ENCODE measurements at places on chromosomes 16 and 17. TPM values are rescaled to one million over a fixed set of nuclear protein-coding genes. Genes with fewer than 3 reads are reported as not detected.
A peak's percentile ranks its signal among the peaks of the same experiment; 100 is the strongest.

Gene MYH3
- total RNA-seq, result not detected

Gene RUNDC3A
- 0.23 TPM for total RNA-seq

Gene PRR35
- total RNA-seq, result not detected

Gene LYRM1
- 37.9 TPM for total RNA-seq

Gene GPR139
- total RNA-seq, result not detected

Gene HS3ST4
- total RNA-seq, result 0.35 TPM

Gene IFI35
- 5.9 TPM for total RNA-seq

Gene EPOP
- total RNA-seq, result 2.5 TPM

DNA sequence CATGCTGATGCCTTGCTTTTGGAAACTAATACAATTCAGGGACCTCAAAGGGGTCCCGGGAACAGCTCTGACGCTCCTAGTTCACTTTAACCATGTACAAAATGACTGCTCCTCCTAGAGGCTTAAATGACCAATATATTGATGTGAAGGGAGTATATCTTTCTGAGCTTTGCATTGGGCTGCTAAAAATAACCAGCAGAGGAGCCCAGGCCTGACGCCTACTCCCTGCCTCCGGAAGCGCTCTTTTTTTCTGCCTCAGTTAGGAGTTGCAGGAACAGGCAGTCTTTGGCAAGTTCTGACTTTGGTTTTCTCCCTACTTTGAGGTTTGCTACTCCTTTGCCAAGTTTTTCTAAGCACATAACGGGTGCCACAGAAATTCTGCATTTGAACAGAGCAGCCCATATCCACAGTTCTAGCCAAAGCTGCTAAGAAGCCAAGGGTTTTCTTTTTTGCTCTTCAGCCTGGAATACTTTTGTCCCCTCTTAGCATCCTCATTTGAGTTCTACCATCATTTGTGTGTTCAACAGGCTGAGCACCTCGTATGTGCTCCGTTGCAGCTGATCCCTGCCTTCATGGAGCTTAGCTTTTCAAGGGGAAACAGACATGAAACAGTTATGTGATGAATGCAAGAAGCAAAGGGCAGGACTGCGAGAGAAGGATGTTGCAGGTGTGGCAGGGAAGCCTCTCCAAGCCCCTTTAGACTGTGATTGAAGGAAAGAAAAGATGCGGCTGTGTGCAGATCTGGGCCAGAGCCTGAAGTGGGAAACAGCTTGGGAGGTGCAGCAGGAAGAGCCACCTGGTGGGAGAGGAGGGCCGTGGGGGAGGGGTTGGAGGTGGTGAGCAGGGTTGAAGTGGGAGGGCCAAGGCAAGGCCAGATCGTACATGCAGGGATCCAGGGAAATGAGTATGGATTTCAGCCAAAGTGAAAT, 2.8 kb upstream of the NAGPA start:
- H3K27ac ChIP-seq, result no peak overlapping the region
- peaks cover 11% of the 10 kb centered on the region for H3K27me3 ChIP-seq
- H3K36me3 ChIP-seq, result no peaks in the 10 kb centered on the region

DNA sequence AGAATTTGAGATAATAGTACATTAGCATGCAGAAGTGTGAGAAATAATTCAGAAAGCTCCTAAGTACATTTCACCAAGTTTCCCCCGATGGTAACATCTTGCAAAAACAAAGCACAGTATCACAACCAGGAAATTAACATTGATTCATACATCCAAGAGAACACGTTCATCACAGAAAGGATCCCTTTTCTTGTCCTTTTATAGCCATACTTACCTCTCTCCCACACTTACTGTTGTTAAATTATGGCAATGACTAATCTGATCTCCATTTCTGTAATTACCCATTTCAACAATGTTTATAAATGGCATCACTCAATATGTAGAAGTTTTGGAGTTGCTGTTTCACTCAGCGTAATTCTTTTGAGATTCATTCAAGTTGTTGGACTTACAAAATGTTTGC, 1260.0 kb downstream of the CDH8 start:
- no peaks in the 10 kb centered on the region for H3K27me3 ChIP-seq
- no peak for DNase-seq
- no peak overlapping the region for H3K4me3 ChIP-seq
- H3K4me1 ChIP-seq, result no peaks in the 10 kb centered on the region
- no peak overlapping the region for H3K27ac ChIP-seq
- H3K36me3 ChIP-seq, result no peaks in the 10 kb centered on the region

DNA sequence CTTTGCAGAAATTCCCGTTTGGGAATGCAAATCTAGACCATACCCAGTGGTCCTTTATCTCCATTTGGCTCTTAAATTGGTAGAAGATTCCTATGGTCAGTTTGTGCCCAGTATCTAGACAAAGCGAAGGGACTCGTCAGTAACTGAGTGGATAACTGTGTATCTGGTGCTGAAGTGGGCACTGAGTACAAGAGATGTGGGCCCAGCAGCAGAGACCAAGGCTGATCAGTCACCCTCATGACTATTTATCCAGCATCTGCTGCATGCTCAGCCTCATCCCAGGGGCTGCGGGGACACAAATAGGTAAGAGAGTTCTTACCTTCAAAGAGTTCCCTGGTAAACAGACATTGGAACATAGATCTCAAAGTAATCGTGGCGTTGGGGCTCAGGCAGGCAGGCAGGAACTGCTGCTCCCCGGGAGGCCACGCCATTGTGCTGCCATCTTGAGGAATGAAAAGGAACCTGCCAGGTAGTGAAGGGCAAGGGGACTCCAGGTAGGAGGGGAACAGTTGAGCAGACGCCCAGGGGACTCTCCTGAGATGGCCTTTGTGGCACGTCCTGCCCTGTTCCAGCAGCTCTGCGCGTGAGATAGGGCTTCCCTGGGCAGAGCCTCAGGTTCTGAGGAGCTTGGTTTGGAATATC, 10.3 kb downstream of the NT5M start:
- H3K36me3 ChIP-seq, result peaks cover 5% of the 10 kb centered on the region
- H3K4me3 ChIP-seq, result no peak overlapping the region
- no peak for DNase-seq

DNA sequence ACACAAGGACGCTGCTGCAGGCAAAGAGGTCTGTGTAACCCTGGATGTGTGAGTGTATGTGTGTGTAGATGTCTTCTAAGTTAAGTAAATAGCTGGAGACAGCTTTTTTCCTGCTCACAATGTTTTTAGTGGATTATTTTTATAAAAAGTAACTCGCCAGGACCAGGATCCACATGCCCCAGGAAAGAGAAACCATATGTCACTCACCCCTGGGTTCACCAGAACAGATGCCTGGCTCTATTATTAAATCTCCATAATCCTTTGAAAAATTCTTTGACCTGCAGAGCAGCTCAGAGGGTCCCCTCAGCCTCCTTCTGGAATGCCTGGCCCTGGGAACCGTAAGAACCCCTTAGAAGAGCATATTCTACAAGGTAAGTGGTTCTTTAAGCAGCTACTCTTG, 18.0 kb downstream of the ABCC12 start:
- no peak overlapping the region for H3K27ac ChIP-seq
- H3K4me3 ChIP-seq, result no peak overlapping the region
- no peaks in the 10 kb centered on the region for H3K27me3 ChIP-seq
- no peaks in the 10 kb centered on the region for H3K4me1 ChIP-seq
- H3K36me3 ChIP-seq, result no peaks in the 10 kb centered on the region

- no peak for DNase-seq
- H3K4me3 ChIP-seq, result no peak overlapping the region
- no peak overlapping the region for H3K27ac ChIP-seq
- H3K27me3 ChIP-seq, result no peaks in the 10 kb centered on the region
Measured at GRCh38 chr17:2797637-2798036, 1.4 kb downstream of the RAP1GAP2 start.

GRCh38 chr17:56718515-56718914, 115.2 kb downstream of the C17orf67 start:
- H3K27ac ChIP-seq, result no peak overlapping the region
- no peak for DNase-seq
- no peaks in the 10 kb centered on the region for H3K36me3 ChIP-seq
- no peak overlapping the region for H3K4me3 ChIP-seq
- H3K27me3 ChIP-seq, result no peaks in the 10 kb centered on the region
- H3K4me1 ChIP-seq, result no peaks in the 10 kb centered on the region

GRCh38 chr17:73096866-73097265, 4.4 kb upstream of the SLC39A11 start:
- peaks cover 40% of the 10 kb centered on the region for H3K4me1 ChIP-seq
- H3K4me3 ChIP-seq, result no peak overlapping the region
- no peak overlapping the region for H3K27ac ChIP-seq

- H3K4me3 ChIP-seq, result no peak overlapping the region
- H3K4me1 ChIP-seq, result no peaks in the 10 kb centered on the region
- H3K27ac ChIP-seq, result no peak overlapping the region
- DNase-seq, result no peak
Measured at GRCh38 chr16:7089751-7090150, 242.9 kb upstream of the RBFOX1 start.

DNA sequence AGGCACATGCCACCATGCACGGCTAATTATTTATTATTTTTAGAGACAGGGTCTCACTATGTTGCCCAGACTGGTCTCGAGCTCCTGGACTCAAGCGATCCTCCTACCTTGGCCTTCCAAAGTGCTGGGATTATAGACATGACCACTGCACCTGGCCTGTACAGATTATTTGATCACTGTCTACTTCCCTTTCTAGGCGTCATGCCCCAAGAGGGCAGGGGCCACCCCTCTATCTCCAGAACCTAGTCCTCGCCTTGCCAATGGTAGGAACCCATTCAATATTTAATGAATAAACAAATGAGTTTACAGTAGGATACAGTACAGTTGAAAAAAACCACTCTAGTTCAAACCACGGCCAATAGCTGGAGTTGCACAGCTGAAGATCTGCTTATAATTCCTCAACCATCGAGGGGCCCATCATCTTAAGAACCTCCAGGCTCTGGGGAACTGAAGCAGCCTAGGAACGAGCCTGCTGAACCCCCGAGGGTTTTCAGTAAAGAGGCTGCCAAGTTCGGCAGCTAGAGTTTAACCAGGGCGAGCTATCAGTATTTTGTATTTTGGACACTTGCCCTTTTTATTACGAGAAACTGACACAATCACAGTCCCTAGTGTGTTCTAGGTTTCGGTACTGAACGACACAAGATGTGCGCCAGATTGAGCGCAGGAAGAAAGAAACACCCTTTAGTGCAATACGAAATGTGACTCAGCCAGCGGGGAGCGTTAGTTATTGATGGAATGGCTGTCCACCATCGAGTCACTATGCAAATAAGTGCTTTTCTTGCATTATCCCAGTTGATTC, 14.6 kb downstream of the ADCY9 start:
- H3K4me3 ChIP-seq, result no peak overlapping the region
- no peak for DNase-seq
- no peaks in the 10 kb centered on the region for H3K4me1 ChIP-seq

DNA sequence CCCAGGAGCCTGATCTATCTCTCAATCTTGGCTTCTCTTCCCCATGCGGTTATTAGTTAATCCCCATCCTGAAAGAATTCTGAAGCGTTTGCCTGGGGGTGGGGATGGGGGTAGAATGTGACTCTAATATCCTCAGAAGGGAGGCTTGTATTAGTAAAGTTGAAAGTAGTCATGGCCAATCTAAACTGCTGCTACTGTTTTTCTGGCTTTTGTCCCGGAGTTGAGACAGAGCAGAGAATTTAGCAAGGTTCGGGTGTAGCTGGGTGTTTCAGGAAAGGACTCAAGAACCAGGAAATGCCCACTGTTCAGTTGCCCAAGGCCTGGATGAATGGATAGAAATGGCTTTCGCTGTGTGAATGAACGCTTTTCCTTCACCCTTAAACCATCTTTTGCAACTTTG, 17.6 kb upstream of the ITGAM start:
- H3K27ac ChIP-seq, result no peak overlapping the region
- DNase-seq, result no peak
- H3K36me3 ChIP-seq, result no peaks in the 10 kb centered on the region
- H3K4me1 ChIP-seq, result no peaks in the 10 kb centered on the region

GRCh38 chr17:46143827-46144236, 49.4 kb downstream of the KANSL1 start:
- H3K4me1 ChIP-seq, result peaks cover 11% of the 10 kb centered on the region
- no peaks in the 10 kb centered on the region for H3K27me3 ChIP-seq
- no peak overlapping the region for H3K4me3 ChIP-seq

- no peaks in the 10 kb centered on the region for H3K36me3 ChIP-seq
- H3K4me3 ChIP-seq, result no peak overlapping the region
- no peaks in the 10 kb centered on the region for H3K4me1 ChIP-seq
- no peaks in the 10 kb centered on the region for H3K27me3 ChIP-seq
- H3K27ac ChIP-seq, result no peak overlapping the region
Measured at GRCh38 chr17:73431401-73432205, 119.8 kb upstream of the CDC42EP4 start.

GRCh38 chr17:73610331-73610911, 33.8 kb downstream of the SDK2 start:
- no peak for DNase-seq
- no peaks in the 10 kb centered on the region for H3K27me3 ChIP-seq
- H3K27ac ChIP-seq, result no peak overlapping the region
- peaks cover 9% of the 10 kb centered on the region for H3K4me1 ChIP-seq
- no peaks in the 10 kb centered on the region for H3K36me3 ChIP-seq
- H3K4me3 ChIP-seq, result no peak overlapping the region

- H3K36me3 ChIP-seq, result no peaks in the 10 kb centered on the region
- H3K4me3 ChIP-seq, result no peak overlapping the region
- H3K4me1 ChIP-seq, result no peaks in the 10 kb centered on the region
- H3K27me3 ChIP-seq, result peaks cover 5% of the 10 kb centered on the region
- no peak for DNase-seq
- H3K27ac ChIP-seq, result no peak overlapping the region
Measured at GRCh38 chr16:79557421-79557820, 43.1 kb downstream of the MAF start.

- no peak overlapping the region for H3K4me3 ChIP-seq
- H3K36me3 ChIP-seq, result no peaks in the 10 kb centered on the region
- H3K27ac ChIP-seq, result no peak overlapping the region
- DNase-seq, result no peak
- H3K4me1 ChIP-seq, result no peaks in the 10 kb centered on the region
- H3K27me3 ChIP-seq, result no peaks in the 10 kb centered on the region
Measured at GRCh38 chr16:12252616-12253015, 276.1 kb downstream of the SNX29 start.

DNA sequence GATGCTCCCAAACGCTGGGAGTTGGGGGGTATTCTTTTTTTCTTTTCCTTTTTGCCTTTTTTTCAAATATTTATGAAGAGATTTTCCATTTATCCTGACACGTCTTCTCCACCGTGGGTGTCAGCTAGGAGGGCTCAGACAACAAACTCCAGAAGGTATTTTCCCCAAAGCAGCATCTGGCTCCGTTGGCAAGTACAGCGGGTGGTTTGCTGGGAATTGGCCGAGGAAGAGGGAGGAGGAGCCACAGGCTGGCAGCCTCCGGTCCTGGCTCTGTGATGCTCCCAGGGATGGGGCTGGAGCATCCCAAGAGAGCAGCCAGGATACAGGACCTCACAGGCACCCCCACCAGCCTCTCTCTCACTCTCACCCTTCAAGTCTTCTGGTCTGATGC, 10.9 kb upstream of the CACNG4 start:
- peaks cover 27% of the 10 kb centered on the region for H3K27me3 ChIP-seq
- peaks cover 16% of the 10 kb centered on the region for H3K4me1 ChIP-seq
- no peak overlapping the region for H3K27ac ChIP-seq
- H3K36me3 ChIP-seq, result no peaks in the 10 kb centered on the region
- H3K4me3 ChIP-seq, result no peak overlapping the region

GRCh38 chr16:84500531-84500930, 3.9 kb downstream of the MEAK7 start:
- peaks cover 58% of the 10 kb centered on the region for H3K4me1 ChIP-seq
- H3K27me3 ChIP-seq, result no peaks in the 10 kb centered on the region
- H3K4me3 ChIP-seq, result no peak overlapping the region
- H3K27ac ChIP-seq, result peak overlapping the region; percentile 93
- H3K36me3 ChIP-seq, result peaks cover 10% of the 10 kb centered on the region

GRCh38 chr17:39096508-39097149, 54.8 kb downstream of the PLXDC1 start:
- no peak for DNase-seq
- peaks cover 4% of the 10 kb centered on the region for H3K4me1 ChIP-seq
- H3K27me3 ChIP-seq, result no peaks in the 10 kb centered on the region
- H3K27ac ChIP-seq, result peak overlapping the region; percentile 66
- H3K4me3 ChIP-seq, result no peak overlapping the region
- H3K36me3 ChIP-seq, result no peaks in the 10 kb centered on the region
